Activated CD8-positive, alpha-beta memory T cell treated with anti-CD3 and anti-CD28 coated beads for 24 hours (primary cell): ENCODE measurements at places on chromosomes 6 and 20.

DNA sequence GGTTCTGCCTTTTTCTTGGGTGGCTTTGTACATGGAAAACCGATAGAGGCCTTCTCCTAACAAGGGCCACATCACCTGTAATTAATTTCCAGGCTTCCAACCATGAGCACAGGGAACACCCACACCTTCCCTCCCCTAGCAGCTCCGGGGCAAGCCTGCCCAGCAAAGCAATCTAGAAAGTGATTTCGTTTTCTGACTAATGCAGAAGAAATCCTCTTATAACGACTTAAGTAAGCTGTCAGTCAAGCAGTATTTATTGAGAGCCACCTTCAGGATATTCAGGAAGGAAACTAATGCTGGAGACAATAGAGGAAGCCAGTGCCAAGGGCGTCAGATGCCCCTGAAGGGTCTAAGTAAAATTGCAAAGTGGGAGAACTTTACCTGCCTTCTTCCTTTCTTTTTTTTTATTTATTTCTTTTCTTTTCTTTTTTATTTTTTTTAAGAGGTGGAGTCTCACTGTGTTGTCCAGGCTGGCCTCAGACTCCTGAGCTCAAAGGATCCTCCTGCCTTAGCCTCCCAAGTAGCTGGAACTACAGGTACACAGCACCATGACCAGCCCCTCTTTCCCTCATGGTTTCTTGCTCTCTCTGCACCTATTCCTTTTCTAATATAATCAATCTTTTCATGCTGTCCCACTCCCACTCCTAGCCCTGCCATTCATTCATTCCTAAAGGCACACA, 67.5 kb upstream of the MBOAT1 start:
- no peak for DNase-seq

- DNase-seq, result no peak
These were observed 106.0 kb downstream of the EDN3 start for GRCh38 chr20:59406446-59406845.

- DNase-seq, result no peak
These were observed 104.8 kb downstream of the SOBP start for GRCh38 chr6:107594736-107595135.

DNA sequence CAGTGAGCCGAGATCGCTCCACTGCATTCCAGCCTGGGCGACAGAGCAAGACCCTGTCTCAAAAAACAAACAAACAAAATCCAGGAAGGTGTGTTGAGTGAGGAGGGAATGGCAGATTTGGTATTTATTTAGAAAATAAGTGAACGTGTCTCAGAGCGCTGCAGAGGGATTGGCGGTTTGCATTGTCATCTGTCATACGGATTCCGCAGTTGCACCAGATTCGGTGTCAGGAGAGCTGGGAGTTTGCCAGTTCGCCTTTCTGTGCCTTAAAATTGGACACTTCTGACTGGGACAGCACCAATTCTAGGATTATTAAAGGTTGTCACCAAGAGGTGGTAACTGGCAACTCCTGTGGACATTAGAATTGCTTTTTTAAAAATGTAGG, 912 bp downstream of the SNRNP48 start:
- DNase-seq, result no peak

GRCh38 chr6:56025795-56026194, 150.4 kb upstream of the BMP5 start:
- no peak for DNase-seq

- DNase-seq, result peak; percentile 73
These were observed 613 bp upstream of the DLL1 start for GRCh38 chr6:170291271-170292110.

DNA sequence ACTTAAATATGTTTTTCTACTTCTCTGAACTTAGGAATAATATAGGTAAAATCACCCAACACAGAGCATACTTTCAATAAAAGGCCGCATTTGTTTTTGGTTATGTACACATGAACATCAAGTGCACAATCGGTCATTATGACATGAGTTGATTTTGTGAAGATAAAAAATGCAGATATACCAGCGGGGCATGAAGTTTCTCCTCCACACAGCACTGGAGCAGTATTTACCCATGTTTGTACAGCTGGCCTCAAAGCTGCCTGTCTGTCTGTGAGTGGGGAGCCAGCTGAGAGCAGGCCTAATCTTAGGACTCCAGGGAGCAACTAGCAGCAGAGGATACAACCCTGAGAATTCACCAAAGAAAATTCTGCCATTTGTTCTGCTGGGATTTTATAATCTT, 206.5 kb downstream of the TPBG start:
- no peak for DNase-seq

GRCh38 chr6:85124472-85125354, 325.2 kb upstream of the NT5E start:
- DNase-seq, result no peak

DNA sequence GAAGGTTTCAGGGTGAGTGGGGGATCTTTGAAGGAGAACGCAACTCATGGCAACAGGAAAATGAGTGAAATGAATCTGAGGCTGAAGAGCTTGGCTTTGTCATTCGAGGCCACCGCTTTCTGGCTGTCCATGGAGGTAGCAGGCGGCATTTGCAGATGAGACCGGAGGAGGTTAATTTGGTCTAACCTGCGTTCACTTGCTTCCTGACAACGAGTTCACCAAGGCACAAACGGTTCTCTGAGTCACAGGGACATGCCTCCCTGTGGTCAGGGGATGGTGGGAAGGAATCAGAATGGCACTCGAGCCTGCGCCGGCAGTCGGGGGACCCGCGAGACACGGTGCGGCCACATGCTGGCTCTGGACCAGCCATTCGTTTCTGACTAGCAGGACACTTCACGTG, 75.0 kb downstream of the IRF4 start:
- DNase-seq, result peak; percentile 53

DNA sequence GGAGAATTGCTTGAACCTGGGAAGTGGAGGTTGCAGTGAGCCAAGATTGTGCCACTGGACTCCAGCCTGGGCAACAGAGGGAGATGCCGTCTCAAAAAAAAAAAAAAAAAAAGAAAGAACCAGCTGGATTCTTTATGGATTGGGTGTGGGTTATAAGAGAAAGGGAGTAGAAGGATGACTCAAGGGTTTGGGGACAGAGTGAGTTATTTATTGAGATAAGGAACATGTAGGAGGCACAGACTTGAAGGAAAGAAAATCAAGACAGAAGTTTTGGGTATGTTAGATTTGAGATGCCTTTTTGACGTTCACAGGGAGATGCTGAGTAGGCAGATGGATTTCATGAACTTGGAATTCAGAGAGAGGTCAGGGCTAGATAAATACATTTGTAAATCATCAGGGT, 47.6 kb downstream of the KIZ start:
- no peak for DNase-seq

DNA sequence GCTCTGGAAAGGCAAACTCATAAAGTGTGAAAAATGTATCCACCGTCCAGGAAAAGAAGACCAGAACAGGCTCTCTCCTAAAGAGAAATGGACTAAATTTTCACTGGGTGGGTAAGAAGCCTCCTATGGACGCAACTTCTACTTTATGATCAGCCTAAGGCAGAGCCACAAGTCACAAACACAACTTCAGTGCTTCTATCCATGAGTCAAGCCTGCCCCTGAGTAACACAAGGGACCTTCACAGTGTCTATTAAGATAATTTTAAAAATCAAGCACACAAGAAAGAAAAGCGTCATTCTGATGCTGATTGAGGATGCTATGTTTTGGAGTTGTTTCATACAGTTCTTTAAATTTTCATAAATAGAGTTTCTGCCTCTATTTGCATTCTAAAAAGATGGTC, 601.7 kb upstream of the ARID1B start:
- DNase-seq, result no peak

DNA sequence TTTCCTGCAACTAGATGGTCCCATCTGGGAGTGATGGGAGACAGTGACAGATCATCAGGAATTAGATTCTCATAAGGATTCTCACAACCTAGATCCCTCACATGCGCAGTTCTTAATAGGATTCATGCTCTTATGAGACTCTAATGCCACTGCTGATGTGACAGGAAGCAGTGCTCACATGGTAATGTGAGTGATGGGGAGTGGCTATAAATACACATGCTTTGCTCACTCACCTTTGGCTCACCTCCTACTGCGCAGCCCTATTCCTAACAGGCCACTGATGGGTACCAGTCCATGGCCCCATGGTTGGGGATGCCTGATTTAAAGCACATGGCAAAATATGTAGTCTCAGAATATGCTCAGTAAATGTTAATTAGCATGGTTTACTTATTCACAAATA, 80.6 kb upstream of the MBOAT1 start:
- no peak for DNase-seq

DNA sequence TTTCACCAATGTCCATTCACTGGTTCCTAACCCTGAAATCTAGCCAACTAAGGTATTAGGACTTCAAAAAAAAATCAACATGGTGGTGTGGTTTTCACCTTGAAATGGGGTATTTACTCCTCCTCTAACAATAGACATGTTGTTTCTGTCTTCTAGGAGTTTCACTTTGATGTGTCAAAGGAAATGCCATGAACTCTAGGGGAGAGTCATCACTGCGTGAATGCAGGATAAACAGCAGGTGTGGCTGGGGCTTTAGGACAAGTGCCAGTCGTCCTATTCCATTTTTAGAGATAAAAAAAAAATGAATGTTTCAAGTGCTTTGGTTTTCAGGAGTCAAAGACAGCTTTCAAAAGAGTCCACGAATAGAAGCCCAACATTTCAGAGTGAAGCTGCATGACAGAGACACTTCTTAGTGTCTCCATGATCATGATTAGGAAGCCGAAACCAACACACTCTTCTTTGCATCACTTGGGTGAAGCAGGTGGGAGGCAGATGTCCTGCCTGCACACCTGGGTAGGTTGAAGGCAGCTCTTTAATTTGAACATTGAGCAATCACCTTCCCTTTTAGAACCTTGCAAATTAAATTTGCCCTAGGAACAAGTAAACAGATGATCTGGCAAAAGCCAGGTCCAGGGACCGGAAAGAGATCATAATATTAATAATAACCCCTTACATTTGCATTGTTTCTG, 328.5 kb upstream of the PRDM1 start:
- no peak for DNase-seq

DNA sequence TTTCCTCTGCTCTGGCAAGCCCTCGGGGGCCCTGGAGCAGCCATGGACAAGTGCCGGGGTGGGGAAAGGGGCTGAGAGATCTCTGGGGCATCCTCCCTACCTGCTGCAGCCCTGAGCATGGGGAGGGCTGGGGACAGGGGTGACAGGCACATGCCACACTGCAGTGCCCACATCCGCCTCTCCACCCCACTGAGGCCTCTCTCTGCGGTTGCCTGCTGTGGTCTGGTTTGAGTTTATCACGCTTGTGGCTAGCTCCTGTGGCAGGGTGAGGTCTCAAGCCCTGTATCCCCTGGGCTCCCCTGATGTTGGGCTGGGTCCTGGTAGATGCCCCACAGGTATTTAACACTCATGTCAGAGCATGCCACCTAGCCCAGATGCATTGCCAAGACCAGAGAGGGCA, 52.9 kb upstream of the MLN start:
- peak; percentile 84 for DNase-seq

- no peak for DNase-seq
These were observed 250.7 kb upstream of the JARID2 start for GRCh38 chr6:14995208-14995607.

- DNase-seq, result no peak
These were observed 16.0 kb downstream of the PCK1 start for GRCh38 chr20:57576617-57577550.

- no peak for DNase-seq
These were observed 94.3 kb upstream of the BEND3 start for GRCh38 chr6:107209406-107210305.

- DNase-seq, result peak; percentile 56
These were observed 123.6 kb downstream of the SULF2 start for GRCh38 chr20:47661714-47662113.

- DNase-seq, result no peak
These were observed 148.5 kb upstream of the PDE7B start for GRCh38 chr6:135703007-135703406.

GRCh38 chr6:44006123-44006871, 121.0 kb downstream of the MRPL14 start:
- DNase-seq, result no peak

GRCh38 chr20:31840906-31841816, 4.2 kb downstream of the FOXS1 start:
- no peak for DNase-seq

DNA sequence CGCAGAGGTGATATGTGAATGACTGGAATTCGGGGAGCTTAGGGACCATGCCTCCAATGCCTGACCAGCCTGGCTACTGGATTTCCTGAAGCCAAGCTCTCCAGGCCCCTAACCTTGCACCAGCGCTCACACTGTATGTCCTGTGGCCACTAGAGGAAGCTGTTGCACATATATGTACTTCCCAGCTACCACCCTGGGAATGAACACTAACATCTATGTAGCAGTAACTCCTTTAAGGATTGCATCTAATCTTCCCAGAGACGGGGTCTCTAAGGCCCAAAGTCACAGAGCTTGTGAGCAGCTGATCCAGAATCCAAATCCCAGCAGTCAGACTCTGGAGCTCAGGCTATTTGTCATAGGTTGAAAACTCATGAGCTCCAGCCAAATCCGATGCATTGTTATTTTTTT, 20.4 kb upstream of the BPIFB1 start:
- no peak for DNase-seq

- DNase-seq, result no peak
These were observed 35.5 kb downstream of the SCP2D1 start for GRCh38 chr20:18849131-18849530.

DNA sequence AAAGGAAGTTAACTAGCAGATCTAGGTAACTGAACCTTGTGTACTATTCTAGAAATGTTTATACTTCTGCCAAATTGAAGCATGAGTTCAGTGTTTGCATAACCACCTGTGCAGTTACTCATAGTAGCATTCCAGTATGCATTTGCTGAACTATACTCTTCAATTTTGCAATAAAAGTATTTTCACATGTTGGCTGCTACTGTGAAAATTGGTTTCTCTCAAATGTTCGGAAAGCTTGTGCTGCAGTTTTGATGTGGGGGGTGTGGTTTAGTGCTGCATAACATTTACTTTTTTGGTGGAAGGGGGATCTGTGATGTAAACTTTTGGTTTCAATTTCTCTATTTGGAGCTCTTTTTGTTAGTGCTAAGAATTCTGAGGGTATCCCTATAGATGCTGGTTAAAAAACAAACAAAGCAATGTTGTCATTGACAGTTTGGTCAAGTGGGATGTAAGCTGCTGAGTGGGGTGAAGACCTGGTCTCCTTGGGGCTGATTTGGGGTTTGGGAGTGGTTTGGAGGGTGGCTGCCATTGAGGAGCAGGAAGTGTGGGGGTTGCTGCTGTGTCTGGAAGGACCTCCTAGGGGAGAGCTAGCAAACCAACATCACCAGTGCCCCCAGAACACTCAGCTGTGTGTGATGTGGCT, 87.8 kb downstream of the CARMIL1 start:
- DNase-seq, result peak; percentile 75

DNA sequence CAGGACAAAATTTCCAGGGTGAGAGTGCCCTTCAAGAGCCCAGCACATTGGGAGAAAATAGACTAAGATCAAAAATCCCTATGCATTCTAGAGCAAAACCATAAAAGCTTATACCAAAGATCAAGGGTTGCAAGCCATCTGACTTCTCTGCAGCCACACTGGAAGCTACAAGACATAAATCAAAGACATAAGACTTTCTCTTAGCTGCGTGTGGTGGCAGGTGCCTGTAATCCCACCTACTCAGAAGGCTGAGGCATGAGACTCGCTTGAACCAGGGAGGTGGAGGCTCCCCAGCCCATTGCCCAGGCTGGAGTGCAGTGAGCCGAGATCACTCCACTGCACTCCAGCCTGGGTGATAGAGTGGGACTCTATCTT, 91.9 kb upstream of the NXT1 start:
- no peak for DNase-seq
